Right ventricle myocardium inferior (tissue), 1 donor: ENCODE measurements at places on chromosomes 16 and 17. TPM values are rescaled to one million over a fixed set of nuclear protein-coding genes. Genes with fewer than 3 reads are reported as not detected.

DNA sequence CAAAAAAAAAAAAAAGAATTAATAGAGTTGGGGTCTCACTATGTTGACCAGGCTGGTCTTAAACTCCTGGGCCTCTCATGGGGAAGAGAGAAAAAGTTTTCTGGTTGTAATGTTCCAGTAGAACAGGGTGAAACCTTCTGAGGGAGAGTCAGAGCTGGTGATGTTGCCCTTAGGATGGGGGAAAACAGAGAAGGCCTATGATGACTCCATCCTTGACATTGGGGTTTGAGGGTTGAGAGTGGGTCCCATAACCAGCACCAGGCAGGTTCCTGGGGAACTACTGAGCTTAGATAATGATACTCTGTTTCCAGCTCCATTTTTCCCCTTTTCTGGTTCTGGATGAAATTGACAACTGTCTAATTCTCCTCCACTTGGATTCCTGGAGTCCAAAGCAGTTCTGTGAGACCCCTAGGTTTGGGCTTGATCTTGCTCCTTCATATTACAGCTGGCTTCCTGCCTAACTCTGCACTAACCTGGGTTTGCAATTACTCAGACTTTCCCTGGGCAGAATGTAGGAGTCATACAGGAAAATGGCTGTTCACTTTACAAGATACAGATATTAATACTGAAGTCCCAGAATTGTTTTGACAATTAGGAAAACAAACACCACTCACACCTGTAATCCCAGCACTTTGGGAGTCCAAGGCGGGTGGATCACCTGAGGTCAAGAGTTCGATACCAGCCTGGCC is 62.8 kb upstream of the B4GALNT2 start:
- no peak for DNase-seq

Gene DNAI2
- total RNA-seq, result not detected

DNA sequence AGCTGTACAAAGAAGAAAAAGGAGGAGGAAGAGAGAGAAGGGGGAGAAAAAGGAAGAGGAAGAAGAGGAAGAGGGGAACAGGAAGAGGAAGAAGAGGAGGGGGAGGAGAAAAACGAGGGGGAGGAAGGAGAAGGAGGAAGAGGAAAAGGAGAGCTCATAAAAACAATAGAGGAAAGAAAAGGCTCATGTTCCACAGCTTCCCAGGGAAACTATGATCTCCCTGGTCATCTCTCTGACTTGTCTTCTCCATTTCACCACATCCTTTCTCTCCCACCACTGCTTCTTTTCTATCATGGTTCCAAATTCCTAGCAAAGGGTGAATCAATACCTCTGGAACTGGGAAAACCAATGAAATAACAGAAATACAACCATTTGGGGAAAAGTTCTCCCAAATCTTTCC is 254.1 kb upstream of the ERCC4 start:
- no peak for DNase-seq

Gene OR1D2
- total RNA-seq, result not detected

DNA sequence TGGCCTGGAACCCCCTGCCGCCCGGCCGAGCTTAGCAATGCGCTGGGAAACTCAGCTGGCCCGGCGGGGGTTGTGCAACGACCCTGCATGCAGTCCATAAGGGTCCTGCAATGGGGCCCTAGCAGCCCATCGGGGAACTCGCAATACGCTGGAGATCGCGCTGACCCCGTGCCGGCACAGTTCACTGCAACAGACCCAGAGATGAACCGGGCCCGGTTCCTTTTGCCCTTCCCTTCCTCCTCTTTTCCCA is 375 bp downstream of the SLC25A11 start:
- peak; percentile 76 for DNase-seq

- no peak for DNase-seq
Measured at GRCh38 chr16:9139965-9140364, 48.5 kb downstream of the HAPSTR1 start.

Gene RPTOR
- total RNA-seq, result 18.8 TPM

- DNase-seq, result no peak
Measured at GRCh38 chr17:62975206-62975605, 9.2 kb downstream of the TANC2 start.

DNA sequence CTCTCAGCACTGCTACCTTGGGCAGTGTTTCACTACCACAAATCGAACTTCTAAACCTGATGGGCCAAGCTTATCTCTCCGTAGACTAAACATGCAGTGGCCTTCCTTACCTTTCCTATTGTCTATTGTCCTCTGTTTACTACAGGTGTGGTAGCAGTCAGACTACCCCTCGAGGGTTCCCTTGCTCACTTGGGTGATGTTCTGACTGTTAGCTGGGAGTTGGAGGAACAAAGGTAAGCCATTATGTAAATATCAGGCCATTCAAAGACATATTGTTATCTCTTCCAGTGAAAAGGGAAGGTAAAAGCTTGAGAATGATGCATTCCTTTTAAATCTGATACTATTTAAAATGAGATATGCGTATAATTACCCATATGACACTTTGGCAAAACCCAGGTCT is 828.3 kb upstream of the EEF2KMT start:
- DNase-seq, result no peak

GRCh38 chr17:74164446-74165045 is 38.9 kb upstream of the RPL38 start:
- no peak for DNase-seq

- DNase-seq, result no peak
Measured at GRCh38 chr17:42857389-42857788, 6.4 kb downstream of the AOC3 start.

GRCh38 chr17:49861150-49861884 is 13.4 kb upstream of the TAC4 start:
- no peak for DNase-seq

Gene PARD6A
- total RNA-seq, result 3.7 TPM

Gene DPEP3
- not detected for total RNA-seq

GRCh38 chr17:4948931-4949320 is 596 bp upstream of the PFN1 start:
- peak; percentile 92 for DNase-seq

GRCh38 chr17:20702692-20703091 is 123.2 kb downstream of the CDRT15L2 start:
- no peak for DNase-seq

Gene TBC1D3
- total RNA-seq, result not detected

DNA sequence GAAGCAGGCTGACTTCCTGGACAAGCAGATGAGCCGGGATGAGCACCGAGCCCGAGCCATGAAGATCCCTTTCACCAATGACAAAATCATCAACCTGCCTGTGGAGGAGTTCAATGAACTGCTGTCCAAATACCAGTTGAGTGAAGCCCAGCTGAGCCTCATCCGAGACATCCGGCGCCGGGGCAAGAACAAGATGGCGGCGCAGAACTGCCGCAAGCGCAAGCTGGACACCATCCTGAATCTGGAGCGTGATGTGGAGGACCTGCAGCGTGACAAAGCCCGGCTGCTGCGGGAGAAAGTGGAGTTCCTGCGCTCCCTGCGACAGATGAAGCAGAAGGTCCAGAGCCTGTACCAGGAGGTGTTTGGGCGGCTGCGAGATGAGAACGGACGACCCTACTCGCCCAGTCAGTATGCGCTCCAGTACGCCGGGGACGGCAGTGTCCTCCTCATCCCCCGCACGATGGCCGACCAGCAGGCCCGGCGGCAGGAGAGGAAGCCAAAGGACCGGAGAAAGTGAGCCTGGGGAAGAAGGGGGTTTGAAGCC is 11.0 kb downstream of the NFE2L1 start:
- no peak for DNase-seq

- peak; percentile 87 for DNase-seq
Measured at GRCh38 chr16:1812732-1813163, 13.9 kb downstream of the HAGH start.

GRCh38 chr16:81755915-81756614 is 23.0 kb upstream of the PLCG2 start:
- DNase-seq, result no peak

Gene SLC6A2
- not detected for total RNA-seq

DNA sequence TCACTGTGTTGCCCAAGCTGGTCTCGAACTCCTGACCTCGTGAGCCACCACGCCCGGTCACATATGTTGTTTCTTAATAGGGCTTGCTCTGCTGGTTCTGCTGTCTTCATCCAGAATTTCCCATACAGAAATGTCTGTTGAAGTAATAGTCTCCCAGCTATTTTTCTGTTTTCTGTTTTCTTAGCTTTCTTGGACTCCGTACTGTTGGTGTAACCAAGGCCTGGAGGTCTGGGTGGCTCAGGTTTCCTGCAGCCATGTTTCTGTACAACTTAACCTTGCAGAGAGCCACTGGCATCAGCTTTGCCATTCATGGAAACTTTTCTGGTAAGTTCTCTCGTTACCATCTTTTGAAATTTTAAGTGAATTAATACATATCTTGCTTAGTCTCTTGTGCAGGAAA is 2.8 kb downstream of the SF3B3 start:
- DNase-seq, result no peak

Gene CIBAR2
- not detected for total RNA-seq

GRCh38 chr17:31318298-31318801 is 3.1 kb downstream of the EVI2A start:
- peak; percentile 68 for DNase-seq

GRCh38 chr17:22703204-22703603 is 1010.9 kb downstream of the KCNJ18 start:
- DNase-seq, result no peak

GRCh38 chr17:79600681-79601131 is 10.1 kb downstream of the RBFOX3 start:
- DNase-seq, result no peak

Gene NACA2
- total RNA-seq, result not detected

- DNase-seq, result no peak
Measured at GRCh38 chr17:82868715-82869131, 28.9 kb upstream of the ZNF750 start.

- peak; percentile 71 for DNase-seq
Measured at GRCh38 chr16:65176603-65177002, 54.7 kb upstream of the CDH11 start.
